ENCODE measurements at places on chromosomes 12 and 14. TPM values are rescaled to one million over a fixed set of nuclear protein-coding genes. Genes with fewer than 3 reads are reported as not detected.

FITM1 gene
- 0.29 TPM for total RNA-seq

SERPINA10 gene
- not detected for total RNA-seq

TDG gene
- 59.3 TPM for total RNA-seq

DNA sequence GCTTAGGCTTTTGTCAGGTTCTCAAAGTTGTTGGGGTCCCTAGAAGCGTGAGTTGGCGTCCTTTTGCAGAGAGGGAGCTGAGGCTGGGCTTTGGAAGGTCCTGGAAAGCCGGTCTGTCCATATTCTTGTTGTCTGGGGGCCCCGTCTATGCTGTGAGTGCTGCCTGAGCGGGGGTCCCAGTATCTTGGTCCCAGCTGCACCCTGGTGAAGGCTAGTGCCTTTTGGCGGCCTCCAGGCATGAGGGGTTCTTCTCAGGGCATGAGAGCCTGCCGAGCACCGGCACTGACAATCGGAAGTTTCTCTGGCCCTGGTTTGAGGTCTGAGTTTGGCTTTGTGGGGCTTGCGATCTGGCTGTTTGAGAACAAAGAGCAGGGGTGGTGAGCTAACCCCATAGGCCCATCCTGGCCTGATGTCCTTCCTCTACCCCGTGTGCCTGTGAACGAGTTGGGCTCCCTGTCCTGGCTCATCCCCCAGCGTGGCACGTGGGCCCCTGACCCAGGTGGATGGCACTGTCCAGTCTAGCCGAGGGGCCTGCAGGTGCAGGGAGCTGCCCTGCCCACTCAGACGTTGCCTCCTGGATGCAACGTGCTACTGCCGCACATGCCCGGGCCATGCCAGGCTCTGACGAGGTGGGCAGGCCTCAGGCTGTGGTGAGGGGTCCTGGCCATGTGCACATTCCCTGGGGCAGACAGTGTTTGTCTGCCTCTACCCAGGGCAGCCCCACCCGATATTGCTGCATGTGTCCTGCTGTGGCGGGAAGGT, 3.9 kb downstream of the CEP170B start:
- peaks cover 9% of the 10 kb centered on the region for H3K4me1 ChIP-seq
- H3K27ac ChIP-seq = no peak overlapping the region
- no peak for DNase-seq

DNA sequence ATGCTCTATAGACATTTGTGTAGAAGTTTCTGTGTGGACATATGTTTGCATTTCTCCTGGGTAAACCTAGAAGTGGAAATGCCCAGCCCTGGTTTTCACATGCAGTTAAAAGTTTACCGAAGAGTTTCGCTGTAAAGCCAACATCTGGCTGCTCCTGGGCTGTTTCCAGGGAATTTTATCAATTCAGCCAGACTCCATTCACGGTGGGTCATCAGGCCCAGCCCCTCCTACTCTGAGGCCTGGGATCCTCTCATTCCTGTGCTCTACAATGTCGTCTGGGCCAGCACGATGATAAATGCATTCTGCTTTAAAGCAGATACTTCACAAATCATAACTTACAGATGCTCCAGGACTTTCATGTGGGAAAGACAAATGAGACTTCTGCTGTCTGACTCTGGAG, 7.1 kb downstream of the NUAK1 start:
- H3K36me3 ChIP-seq = no peaks in the 10 kb centered on the region
- peaks cover 42% of the 10 kb centered on the region for H3K27me3 ChIP-seq
- H3K4me3 ChIP-seq = no peak overlapping the region
- no peak for DNase-seq
- no peak overlapping the region for H3K27ac ChIP-seq

DNA sequence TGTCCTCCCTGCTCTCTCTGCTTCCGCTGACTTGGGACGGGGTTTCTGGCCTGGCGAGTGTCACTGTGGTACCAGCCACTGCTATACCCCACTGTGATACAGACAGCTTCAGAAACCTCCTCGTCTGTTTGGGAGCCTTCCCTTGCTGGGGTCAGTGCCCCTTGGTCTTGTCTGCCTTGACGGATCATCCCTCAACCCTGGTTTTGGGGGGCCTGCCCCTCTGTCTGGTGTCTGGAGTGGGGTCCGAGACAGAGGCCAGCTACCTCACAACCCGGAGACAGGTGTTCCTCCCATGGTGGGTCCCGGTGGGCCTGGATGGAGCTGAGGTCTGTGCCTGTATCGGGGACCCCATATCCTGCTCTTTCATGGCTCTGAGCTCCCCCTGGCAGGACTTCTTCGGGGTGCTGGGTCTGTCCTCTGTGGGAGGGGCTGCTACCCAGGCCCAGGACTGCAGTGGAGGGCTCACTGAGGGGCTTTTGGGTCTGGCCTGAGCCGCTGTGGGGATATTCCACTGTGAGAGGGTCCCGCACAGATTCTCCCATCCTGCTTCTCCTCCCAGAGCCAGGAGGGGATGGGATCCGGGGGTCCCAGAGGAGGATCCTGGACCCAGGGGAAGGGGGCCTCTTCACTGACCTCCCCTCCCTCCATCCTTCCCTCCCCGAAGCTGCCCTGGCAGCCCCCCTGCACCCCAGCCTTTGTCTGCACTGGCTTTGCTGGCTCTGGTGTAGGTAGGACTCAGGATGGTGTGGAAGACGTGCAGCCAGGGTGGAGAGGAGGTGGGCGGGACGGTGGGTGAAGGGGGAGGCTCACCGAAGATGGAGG, 365.5 kb downstream of the TMEM121 start:
- H3K4me3 ChIP-seq = no peak overlapping the region
- H3K36me3 ChIP-seq = no peaks in the 10 kb centered on the region
- H3K27ac ChIP-seq = no peak overlapping the region
- peaks cover 13% of the 10 kb centered on the region for H3K4me1 ChIP-seq
- peaks cover 6% of the 10 kb centered on the region for H3K27me3 ChIP-seq

GRCh38 chr12:51217133-51217967, 512 bp downstream of the POU6F1 start:
- H3K27ac ChIP-seq = no peak overlapping the region
- no peaks in the 10 kb centered on the region for H3K27me3 ChIP-seq
- peak; percentile 49 for DNase-seq
- peak overlapping the region; percentile 84 for H3K4me3 ChIP-seq
- peaks cover 4% of the 10 kb centered on the region for H3K36me3 ChIP-seq

DNA sequence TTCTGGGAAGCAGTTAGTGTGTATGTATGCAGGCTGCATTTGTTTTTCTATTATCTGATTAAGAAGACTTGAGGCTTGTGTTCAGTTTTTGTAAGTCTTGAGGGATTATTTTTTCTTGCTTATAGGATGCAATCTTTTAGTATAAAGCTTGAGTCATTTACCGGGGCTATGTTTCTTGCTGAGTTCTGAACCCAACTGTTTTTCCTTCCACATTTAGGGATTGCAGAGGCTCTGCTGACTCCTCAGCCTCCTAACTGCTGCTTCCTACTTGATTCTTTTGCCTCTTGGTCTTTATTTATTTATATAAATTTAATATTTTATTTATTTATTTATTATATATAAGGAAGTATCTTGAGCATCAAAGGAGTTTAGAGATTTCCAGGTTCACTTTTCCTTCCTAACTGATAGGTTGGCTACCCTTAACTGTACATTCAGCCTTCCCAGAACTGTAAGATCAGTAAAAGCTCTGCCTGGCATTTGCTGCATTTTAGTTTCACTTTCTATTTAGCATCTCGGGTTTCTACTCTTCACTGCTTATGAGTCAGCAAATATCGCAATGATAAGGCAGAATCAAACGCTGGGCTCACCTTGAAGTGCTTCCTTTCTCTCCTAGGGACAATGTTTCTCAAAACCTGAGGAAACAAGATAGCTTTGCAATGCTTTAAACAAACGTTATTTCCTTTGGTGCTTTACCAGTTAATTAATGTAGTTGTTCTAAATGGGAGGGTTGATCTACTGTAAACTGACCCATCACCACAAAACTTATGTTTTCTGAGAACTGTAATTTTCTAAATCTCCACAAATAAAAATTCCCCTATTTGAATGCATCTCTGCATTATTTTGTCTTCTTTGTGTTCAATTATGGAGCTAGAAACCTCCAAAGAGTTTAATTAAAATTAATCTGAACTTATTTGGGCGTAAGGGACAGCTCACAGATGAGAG, 1183.7 kb upstream of the TMEM132C start:
- H3K27me3 ChIP-seq = no peaks in the 10 kb centered on the region
- H3K4me3 ChIP-seq = peak overlapping the region; percentile 44
- DNase-seq = peak; percentile 2
- H3K4me1 ChIP-seq = peaks cover 9% of the 10 kb centered on the region
- peak overlapping the region; percentile 47 for H3K27ac ChIP-seq

- no peaks in the 10 kb centered on the region for H3K4me1 ChIP-seq
- DNase-seq = no peak
- no peaks in the 10 kb centered on the region for H3K36me3 ChIP-seq
- H3K4me3 ChIP-seq = no peak overlapping the region
- H3K27ac ChIP-seq = no peak overlapping the region
Measured at GRCh38 chr14:101521473-101521915, 39.8 kb upstream of the DIO3 start.

GRCh38 chr12:116759783-116760621, 21.9 kb downstream of the RNFT2 start:
- H3K4me3 ChIP-seq = peak overlapping the region; percentile 73
- peak overlapping the region; percentile 43 for H3K27ac ChIP-seq
- peak; percentile 30 for DNase-seq
- no peaks in the 10 kb centered on the region for H3K27me3 ChIP-seq
- H3K4me1 ChIP-seq = peaks cover 13% of the 10 kb centered on the region

DNA sequence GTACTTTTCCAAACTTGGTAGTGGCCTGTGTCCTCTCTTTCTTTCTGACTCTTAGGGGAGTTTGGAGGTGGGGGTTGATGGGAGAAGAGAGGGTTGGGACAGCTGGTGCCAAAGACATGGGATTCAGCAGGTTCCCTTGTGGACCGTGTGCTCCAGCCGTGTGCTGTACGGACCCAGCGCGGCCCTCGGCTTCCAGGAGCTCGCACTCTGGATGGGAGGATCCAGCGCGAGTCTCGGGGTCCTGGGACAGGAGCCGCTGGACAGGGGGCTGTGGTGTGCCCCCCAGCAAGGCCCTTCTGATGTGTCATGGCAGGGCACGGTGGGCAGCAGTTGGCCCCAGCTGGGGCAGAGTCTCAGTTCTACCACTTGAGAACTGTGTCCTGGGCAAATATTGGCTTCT, 45.0 kb upstream of the TSPAN9 start:
- DNase-seq = no peak
- H3K27me3 ChIP-seq = no peaks in the 10 kb centered on the region
- no peaks in the 10 kb centered on the region for H3K4me1 ChIP-seq
- H3K36me3 ChIP-seq = no peaks in the 10 kb centered on the region
- no peak overlapping the region for H3K4me3 ChIP-seq

DNA sequence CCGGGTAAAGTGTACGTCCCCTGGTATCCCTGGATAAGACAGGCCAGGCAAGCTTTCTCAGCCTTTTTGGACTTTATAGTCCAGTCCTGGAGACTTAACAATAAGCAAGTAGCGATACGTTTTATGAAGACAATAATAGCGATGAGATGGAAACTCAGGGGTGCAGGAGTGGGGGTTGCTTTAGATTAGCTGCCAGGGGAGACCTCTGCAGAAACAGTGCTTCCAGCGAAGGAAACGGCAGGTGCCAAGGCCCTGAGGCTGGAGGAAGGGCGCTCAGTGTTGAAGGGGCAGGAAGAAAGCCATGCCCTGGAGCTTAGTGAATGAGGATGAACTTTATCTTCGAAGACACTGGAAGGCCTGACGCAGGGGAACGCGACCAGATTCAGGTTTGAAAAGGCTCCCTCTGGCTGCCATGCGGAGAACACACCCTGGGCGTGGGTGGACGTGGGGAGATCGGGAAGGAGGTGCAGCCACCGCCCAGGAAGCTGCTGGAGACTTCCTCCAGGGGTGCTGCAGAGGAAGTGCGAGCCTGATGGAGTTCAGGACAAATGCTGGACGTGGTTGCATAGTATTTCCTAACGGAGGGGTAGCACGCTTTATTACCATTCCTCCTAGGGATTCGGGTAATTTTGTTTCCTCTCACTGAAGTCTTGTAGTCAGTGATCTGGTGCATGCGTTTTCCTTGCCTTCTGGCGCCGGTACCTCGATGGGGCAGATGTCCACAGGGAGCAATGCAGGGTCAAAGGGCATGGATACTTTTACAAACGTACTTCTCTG, 26.1 kb upstream of the UBC start:
- no peak overlapping the region for H3K27ac ChIP-seq
- H3K36me3 ChIP-seq = peaks cover 5% of the 10 kb centered on the region
- H3K4me1 ChIP-seq = peaks cover 11% of the 10 kb centered on the region

DNA sequence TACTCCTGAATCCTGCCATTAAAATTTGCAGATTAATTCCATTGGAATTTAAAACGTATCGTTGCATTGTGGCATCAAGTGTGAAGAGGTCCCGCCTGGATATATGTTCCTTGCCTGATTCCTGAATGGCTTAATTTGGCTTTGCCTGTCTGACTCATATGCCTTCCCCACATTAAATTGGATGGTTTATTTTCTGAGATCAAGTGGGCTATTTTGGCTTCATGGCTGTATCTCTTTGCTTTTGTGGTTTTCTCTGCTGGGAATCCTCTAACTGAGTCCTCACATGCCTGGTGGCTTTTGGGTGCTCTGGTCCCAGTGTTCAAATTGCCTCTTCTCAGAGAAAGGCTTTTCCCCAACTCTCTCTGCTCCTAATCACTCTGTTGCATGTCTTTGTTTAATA, 127.9 kb upstream of the DYRK2 start:
- H3K4me3 ChIP-seq = no peak overlapping the region
- H3K36me3 ChIP-seq = no peaks in the 10 kb centered on the region
- DNase-seq = no peak
- no peak overlapping the region for H3K27ac ChIP-seq
- peaks cover 12% of the 10 kb centered on the region for H3K4me1 ChIP-seq
- no peaks in the 10 kb centered on the region for H3K27me3 ChIP-seq

DNA sequence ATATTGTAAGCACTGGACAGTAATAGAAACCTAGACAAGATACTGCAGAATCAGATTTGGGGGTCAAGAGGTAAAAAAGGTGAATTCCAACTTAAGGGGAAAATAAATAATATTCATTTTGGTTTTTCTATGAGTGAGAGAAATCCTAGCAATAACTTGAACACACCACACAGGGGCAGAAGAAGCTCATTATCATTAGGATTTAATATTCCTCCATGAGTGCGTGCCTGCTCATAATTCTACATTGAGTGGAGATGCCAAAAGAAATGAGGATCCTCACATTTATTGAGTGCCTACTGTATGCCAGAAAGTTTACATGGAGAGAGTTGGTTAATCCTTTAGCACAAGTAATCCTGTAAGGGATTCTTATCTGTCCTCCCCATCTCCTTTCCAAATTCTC, 40.5 kb upstream of the C14orf132 start:
- peaks cover 2% of the 10 kb centered on the region for H3K36me3 ChIP-seq
- H3K27me3 ChIP-seq = peaks cover 68% of the 10 kb centered on the region
- DNase-seq = no peak
- no peak overlapping the region for H3K27ac ChIP-seq
- H3K4me1 ChIP-seq = no peaks in the 10 kb centered on the region
